ENCODE measurements at places on chromosomes 11 and 22. TPM values are rescaled to one million over a fixed set of nuclear protein-coding genes. Genes with fewer than 3 reads are reported as not detected.

The TEX54 gene
- not detected for total RNA-seq

The OR10G7 gene
- total RNA-seq, result not detected

The CALCB gene
- total RNA-seq, result 2.0 TPM

The SEC14L6 gene
- total RNA-seq, result not detected

The BSX gene
- not detected for total RNA-seq

The PIH1D2 gene
- total RNA-seq, result 1.5 TPM
